ENCODE measurements at places on chromosomes 12 and 14.

GRCh38 chr12:113062502-113063395 lies 6.2 kb downstream of the DTX1 start:
- DNase-seq: no peak

DNA sequence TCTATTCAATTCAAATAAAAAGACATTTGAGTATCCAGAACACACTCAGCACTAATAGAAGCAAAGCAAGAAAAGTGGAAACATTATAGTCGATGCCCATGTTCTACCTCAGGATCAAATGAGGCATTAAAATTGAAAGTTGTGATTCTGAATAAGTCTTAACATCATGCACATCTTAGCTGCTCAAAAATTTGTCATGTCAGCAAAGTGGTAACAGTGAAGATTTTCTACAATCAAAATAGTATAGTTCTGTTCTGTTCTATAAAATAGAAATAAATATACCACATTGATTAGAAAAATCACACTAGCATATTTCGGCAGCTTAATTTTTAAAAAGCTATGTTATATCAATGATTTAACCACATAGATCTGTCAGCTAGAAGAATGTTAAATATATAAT lies 74.7 kb downstream of the ERGIC2 start:
- no peak for DNase-seq

DNA sequence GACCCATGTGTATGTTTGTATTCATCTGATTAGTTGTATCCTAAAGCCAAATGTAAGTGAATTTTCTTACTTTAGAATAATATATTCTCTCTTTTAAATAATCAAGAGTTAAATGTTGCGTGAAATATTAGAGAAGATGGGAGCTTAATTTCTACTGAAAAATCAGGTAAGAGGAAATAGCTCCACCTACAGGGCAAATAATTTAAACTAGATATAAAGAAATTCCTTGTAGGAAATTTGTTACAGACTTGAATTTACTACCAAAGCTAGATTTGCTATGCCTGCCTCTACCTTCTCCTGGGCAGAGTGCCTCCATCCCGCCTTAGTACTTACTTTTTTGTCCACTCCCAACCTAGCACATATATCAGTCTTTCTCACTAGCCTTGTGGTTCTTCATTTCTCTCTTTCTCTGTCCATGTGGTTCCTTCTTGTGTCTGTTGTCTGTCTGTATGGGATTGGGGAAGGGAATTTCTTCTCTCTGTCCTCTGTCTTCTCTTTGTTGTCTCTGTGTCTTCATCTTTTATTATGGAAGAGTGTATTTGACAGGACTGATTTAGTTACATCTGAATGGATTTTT lies 44.7 kb downstream of the PALS1 start:
- DNase-seq: peak; percentile 63

DNA sequence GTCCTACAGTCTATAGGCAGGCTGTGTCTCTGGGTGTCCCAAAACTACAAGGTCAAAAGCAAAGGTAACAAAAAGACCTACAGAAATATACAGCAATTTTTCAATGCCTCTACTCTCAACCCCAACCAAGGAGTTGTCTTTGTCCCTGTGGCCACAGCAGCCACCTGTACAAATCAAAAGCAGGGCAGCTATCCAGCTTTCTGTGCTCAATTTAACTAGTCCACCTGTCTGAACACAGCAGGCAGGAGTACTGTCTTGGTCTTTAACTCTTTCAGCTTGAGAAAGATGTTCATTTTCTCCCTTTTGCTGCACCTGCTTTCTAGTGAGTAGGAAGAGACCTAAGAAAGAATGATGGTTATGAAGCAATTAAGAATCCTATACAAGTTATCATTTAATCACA lies 19.7 kb downstream of the GDF11 start:
- no peak for DNase-seq

GRCh38 chr12:54191126-54191525 lies 2.3 kb upstream of the SMUG1 start:
- no peak for DNase-seq

- DNase-seq: no peak
These were observed 12.4 kb downstream of the ATF7 start for GRCh38 chr12:53613821-53614220.

DNA sequence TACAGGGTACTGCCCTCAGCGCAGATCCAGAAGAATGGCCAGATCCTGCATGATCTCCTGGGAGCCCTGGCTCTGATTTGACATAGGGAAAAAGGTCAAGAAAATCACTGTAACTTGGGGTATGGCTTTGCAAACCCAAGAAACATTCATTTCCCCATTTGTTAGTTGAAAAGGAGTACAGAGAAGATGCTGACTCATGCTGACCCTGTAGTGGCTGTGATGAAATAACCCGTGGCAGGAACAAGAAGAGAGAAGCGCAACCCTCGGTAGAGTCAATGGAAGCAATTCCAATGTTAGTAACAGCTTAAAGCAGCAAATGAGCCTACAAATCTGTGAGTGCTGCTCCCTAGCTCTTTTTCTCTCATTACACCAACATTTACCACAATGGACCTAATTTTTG lies 281.6 kb upstream of the NPAS3 start:
- no peak for DNase-seq

DNA sequence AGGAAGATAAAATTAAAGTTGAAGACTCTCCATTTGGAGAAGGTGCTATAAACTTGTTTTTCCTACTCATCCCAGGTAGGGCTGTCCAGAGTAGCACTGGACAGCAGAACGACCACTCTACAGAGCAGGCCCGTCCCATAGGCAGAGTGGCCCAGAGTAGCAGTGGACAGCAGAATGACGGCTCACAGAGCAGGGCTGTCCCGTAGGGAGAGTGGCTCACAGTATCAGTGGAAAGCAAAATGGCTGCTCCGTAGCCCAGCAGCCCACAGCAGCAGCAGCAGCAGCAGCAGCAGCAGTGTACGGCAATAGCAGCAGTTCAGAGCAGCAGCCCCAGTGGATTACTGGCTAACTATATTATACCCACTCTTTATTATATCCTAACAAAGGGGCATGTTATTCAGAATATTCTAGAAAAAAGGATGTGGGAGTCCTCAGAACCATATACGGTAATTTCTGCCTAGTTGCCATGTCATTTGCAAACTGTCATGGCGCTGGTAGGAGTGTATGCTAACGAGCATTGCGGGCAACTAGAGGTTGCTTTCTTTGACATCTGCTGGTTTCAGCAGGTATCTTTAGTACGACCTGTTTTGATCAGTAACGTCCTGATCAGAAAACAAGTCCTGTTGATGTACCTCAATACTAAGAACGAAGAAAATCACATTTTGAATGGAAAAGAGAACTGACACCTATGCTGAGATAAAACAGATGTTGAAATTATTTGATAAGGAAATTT lies 567.3 kb downstream of the SLC16A7 start:
- no peak for DNase-seq

- no peak for DNase-seq
These were observed 18.6 kb downstream of the OR6S1 start for GRCh38 chr14:20622816-20623291.

GRCh38 chr12:89733579-89734201 lies 25.1 kb upstream of the ATP2B1 start:
- DNase-seq: no peak

GRCh38 chr12:57213058-57213715 lies 3.4 kb upstream of the NXPH4 start:
- peak; percentile 80 for DNase-seq

DNA sequence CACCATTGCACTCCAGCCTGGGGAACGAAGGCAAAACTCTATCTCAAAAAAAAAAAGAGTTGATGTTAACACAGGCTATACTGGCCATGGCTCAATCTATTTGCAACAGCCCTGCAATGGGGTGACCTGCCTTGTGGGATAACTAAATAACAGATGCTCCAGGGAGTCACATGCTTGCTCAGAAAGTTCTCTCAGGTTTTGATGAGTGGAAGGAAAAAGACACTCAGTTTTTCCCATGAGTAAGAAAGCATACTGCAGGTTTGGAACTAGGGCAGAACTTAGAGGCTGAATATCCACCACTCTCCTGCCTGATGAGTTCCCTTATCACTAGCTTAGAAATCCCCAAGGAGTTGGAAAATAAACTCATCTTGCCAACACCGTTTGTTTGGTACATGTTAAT lies 16.9 kb downstream of the WSB2 start:
- DNase-seq: no peak

- no peak for DNase-seq
These were observed 190.7 kb upstream of the LMNTD1 start for GRCh38 chr12:25743679-25744215.

GRCh38 chr14:70527501-70528105 lies 7.2 kb downstream of the ADAM20 start:
- no peak for DNase-seq

- no peak for DNase-seq
These were observed 6.5 kb upstream of the DRAM1 start for GRCh38 chr12:101870925-101871324.

DNA sequence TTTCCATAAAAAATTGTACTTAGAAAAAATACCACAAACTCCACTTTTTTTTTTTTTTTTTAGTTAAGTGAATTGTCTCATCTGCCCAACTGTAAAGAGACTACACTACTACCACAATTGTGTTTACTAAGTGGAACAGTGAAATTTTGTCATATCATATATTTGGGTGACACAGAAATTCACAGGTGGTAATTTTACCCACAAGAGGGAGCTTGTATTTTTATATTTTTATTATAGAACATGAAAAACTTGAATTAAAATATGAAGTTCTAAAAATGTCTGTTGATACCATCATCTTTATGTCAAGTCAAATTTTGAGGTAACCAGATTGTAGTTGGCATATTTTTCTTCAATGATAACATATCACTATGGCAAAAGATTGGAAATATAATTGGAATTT lies 329.4 kb upstream of the SOX5 start:
- DNase-seq: no peak

DNA sequence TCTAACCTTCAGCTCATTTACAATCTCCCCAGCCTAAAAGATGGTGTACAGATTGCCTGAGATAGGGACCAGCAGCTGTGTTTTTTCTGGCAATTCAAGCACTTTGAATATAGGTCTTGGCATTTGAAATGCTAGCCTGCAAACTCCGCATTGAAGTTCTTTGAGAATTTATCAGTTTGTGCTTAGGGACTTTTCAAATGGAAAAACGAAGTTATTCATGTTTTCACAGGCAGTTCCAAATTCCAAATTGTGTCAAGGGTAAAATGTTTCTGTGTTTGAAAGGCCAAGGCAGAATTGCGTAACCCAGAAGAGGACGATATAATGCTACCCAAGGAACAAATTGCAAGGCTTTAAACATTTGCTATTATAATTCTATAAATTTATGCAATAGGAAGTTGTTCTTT lies 168.9 kb upstream of the RASSF8 start:
- no peak for DNase-seq

GRCh38 chr14:29035134-29035533 lies 268.5 kb downstream of the FOXG1 start:
- no peak for DNase-seq

DNA sequence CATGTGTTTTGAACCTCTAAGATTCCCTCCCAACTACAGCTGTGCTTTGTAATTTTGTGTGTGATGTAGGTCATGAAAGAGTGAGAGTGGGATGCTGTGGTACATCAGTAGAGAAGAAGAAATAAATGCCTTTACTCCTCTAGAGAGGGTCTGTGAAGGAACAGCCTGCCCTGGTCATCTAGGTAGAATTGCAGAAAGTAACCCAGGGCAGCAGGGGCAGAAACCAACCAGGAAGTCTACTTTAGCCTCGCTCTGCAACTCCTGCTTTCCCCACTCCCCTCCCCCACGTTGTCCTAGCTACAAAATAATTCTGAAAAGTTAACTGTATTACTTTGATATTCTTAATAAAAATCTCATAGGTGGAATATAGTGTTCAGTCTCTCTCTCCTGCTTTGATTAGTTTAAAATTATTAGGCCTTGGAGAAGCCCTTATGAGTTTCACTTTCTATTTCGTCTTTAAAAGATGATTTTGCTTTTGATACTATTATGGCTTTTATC lies 7.5 kb downstream of the TBK1 start:
- DNase-seq: peak; percentile 39

GRCh38 chr12:69097619-69098368 lies 141.6 kb upstream of the CPSF6 start:
- DNase-seq: no peak

GRCh38 chr12:47021298-47021697 lies 58.1 kb upstream of the PCED1B start:
- DNase-seq: peak; percentile 49

GRCh38 chr14:48628870-48629269 lies 953.5 kb upstream of the MDGA2 start:
- no peak for DNase-seq

DNA sequence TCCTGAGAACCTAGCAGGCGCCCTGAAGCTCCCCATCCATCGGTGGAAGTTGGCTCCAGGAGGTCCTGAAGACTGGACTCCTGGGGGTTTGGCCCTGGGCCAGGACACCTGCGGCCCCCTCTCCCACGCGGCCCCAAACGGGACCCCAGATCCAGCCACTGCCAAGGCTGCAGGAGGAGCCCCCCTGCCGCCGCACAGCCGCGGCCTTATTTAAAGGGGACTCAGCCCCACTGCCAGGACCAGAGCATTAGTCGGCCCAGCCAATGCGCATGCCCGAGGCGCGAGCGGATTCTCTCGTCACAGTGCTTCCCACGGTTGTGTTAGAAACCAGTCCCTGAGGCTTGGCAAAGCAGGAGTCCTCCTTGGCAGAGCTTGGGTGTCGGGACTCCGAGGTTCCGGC lies 775.2 kb upstream of the ALG10B start:
- no peak for DNase-seq

DNA sequence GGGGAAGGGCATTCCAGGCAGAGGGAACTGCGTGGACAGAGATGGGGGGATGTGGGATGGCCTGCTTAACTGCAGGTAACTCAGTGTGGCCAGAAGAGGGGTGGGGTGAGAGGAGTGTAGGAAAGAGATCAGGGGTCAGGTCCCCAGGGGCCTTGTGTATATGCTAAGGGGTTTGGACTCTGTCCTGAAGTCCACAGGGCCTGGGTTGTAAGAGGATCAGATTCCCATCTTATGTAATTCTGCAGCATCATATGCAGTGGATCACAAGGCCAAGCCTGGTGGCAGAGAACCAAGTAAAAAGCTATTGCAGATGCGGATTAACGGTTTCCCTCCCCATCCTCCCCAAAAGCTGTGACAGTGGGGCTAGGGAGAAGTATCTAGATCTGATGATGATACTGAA lies 8.7 kb downstream of the TCTN1 start:
- DNase-seq: no peak

DNA sequence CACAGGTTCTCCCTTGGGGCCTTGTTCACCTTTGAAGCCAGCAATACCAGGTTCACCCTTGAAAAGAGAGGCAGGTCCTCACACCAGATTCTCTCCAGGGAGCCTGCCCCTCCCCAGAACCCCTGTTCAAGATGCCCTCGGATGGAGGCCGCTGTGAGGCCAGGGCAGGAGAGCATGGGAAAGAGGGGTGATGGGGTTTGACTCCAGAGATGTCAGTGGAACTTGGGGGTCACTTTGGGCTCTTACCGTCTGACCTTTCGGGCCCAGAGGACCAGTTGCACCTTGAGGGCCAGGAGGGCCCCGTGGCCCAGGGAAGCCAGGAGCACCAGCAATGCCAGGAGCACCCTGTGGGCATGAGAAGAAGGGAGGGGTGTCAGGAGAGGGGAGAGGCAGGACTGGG lies 17.4 kb downstream of the COL2A1 start:
- no peak for DNase-seq

All from hematopoietic multipotent progenitor cell treated with erythropoietin and hydrocortisone succinate and interleukin-3 and kit ligand, for 15 days (in vitro differentiated cells).